Stimulated activated CD8-positive, alpha-beta memory T cell treated with anti-CD3 and anti-CD28 coated beads, Interleukin-15, amount 100 ng/mL, for 48 hours (primary cell): ENCODE measurements at places on chromosomes 3 and 15.
A peak's percentile ranks its signal among the peaks of the same experiment; 100 is the strongest.

DNA sequence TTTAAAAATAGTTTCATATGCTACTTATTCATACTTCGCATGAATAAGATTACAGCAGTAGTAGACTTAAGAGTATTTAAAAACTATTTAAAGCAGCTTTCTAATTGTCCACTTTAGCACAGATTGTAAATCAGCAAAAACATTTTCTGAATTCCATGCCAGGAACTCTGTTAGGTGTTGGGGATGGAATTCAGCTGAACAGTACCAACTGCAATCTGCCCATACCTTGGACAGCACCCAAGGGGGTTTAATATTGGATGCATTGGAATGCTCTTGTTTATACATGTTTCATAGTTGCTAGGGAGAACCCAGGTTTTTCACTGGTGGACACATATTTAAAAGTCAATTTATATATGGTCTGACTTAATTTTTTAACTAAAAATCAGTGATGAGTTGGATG lies 74.8 kb downstream of the PPM1L start:
- DNase-seq = no peak

DNA sequence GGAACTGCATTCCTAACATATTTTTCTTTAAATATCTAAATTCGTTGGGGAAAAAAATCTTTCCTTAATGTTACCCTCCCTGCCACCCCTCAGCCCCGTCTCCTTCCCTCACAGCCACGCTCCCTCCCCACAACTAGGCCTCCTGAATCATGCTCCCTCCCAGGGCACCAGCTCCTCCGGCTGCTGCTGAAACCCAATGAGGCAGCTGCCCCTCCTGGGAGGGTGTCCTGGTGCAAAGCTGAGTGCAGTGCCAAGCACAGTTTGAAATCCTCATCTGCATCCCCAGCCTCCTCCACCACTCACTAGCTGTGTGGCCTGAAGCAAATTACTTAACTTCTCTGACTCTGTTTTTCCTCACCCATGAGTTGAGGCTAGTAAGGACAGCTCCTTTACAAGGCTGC lies 2.7 kb upstream of the NR2E3 start:
- DNase-seq = no peak

- no peak for DNase-seq
These were observed 1.6 kb upstream of the PROK2 start for GRCh38 chr3:71786551-71786950.

- DNase-seq = no peak
These were observed 77.3 kb upstream of the TSPAN3 start for GRCh38 chr15:77148191-77148590.

- DNase-seq = no peak
These were observed 2.9 kb upstream of the FYTTD1 start for GRCh38 chr3:197746801-197747237.

GRCh38 chr3:182792901-182793662 lies at the start of gene ATP11B:
ATP11B (plus strand) TSS chr3:182793504; CDS start chr3:182793760, 256 bp downstream.
- DNase-seq = peak; percentile 66

GRCh38 chr15:99711625-99712024 lies 21.6 kb downstream of the LYSMD4 start:
- DNase-seq = no peak

DNA sequence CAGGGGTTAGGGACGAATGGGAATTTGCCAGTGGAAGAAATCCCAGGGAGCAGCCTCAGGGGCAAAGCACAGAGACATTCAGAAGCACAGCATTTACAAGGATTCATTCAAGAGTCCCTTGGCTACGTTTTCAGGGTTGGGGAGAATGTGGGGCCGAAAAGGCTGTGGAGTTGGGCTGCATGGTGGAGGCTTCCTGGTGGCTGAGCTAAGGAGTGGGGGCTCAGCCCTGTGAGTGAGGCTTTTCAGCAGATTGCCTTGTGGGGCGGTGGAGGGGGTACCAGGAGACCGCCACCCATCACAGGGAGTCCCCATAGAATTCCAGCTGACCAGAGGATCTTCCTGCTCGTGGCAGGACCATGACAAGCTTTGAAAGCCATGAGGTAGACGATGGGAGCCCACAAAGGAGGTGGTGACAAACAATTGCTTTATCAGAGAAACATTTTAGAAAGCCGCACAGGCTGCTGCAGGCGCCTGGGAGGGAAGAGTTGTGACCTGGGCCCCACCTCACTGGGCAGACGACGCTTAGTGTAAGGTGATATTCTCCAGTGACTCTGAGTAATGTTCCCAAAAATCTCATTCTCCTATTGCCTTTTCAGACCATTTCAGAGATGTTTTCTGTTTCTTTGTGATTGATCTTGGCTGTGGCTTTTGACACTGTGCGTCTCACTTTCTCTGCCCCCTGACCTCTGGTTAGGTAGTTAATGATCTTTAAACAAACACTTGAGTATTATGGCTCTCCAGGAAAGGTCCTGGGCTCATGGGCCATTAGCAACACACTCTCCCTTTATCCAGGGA lies 128.0 kb downstream of the DNAJB8 start:
- no peak for DNase-seq
